ENCODE measurements at places on chromosomes 2 and 18.
A peak's percentile ranks its signal among the peaks of the same experiment; 100 is the strongest.

- peak; percentile 31 for DNase-seq
Measured at GRCh38 chr18:27004056-27004829, 138.7 kb upstream of the AQP4 start.

- DNase-seq = no peak
Measured at GRCh38 chr18:10249270-10249669, 205.2 kb upstream of the APCDD1 start.

DNA sequence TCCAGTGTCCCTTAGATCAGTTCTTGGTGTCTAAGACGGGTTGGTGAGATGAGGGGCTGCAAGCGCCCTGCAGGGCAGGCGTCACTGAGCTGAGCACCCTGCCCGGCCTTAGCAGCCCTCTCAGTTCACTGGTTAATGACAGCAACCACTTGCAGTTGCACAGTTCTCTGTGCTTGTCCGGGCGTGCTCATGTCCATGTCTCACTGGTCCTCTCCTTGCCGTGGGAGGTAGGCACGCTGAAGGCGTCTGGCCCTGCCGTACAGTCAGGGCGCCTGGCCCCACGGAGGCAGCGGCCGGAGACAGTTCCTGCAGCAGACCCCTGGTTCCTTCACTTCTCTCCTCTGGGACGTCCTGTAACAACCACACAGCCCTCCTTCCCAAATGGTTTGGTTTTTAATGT, 75.3 kb downstream of the ARHGEF4 start:
- DNase-seq = no peak

DNA sequence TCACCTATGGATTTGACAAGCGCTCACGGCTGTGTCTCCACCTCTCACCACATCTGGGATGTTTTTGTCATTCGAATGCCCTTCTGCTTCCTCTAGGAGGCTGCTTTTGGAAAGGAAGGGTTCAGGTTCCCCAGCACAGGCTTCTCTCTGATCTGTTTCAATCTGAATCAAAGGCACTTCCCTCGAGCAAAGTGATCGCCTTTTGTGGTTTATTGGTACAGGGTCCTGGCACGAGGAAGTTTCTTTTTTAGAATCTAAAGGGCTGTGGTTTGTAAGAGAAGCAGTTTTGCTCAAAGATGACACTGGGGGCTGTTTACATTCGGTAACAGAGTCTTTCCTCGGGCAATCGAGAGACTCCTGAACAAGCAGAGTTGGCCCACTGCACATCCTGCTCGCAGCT, 145.0 kb downstream of the DAW1 start:
- no peak for DNase-seq

DNA sequence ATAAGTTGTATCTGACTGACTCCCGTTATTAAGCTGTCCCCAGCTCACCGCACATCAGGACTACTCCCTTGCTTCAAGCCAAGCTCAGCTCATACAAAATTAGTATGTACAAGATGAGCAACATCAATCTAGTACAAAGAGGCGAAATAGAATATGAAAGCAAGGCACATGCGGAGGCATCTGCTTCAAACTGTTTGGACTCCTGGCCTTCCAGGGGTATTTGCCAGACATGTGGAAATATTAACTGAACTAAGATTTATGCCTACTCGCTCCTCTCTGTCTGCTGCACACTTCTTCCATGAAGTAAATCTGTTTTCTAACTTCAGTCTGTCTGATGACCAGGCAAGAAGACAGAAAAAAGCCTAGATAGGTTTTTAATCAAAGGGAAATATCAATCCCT, 499.8 kb downstream of the PID1 start:
- no peak for DNase-seq

- DNase-seq = no peak
Measured at GRCh38 chr2:72095364-72095763, 52.3 kb downstream of the CYP26B1 start.

DNA sequence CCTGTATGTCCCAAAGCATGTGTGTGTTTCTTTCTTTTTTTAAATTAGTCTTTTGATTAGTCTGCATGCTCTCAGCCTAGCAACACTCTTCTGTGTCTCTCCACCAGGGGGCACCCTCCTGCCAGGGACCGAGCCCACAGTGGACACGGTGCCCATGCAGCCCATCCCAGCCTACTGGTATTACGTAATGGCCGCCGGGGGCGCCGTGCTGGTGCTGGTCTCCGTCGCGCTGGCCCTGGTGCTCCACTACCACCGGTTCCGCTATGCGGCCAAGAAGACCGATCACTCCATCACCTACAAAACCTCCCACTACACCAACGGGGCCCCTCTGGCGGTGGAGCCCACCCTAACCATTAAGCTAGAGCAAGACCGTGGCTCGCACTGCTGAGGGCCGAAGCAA, 93.8 kb downstream of the NRP2 start:
- no peak for DNase-seq

DNA sequence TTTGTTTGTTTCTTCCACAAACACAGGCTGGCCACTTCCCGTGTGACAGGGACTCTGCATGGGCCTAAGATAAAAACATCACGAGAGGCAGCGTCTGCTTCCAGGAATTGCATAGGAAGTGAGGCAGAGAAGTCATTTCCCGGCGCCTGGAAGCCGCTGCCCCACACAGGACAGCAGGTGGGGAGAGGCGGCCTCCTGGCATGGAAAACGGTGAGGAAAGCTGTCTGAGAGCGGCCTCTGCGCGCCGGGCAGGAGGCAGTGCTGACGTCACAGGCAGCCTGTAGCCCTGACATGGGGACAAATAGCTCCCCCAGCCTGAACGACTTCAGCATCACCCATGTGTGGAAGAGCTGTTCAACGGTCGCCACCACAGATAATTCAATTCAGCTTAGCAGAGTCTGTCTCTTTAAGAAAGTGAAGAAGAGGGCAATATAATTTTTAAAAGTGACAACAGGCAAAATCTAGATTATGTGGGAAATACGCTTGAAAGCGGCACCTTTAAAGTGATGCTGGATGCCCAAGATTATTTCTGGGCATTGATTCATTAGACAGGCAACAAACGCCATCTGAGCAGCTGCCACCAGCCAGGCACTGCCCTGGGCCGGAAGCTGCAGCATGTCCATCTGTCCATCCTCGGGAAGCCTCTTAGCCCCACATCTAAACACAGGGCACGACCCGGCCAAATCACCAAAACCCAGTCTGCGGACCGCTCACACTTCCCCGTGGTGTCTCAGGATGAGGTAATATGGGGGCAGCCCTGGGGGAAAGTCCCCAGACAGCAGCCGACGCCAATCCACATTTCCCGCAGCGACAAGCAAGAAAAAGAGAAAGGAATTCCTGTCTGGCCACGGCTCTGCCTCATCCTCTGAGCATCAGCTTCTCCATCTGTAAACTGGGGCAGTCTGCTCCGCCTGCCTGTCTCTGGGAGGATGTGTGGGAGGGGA, 138.9 kb downstream of the PXDN start:
- DNase-seq = no peak

- DNase-seq = peak; percentile 38
Measured at GRCh38 chr2:10342245-10342951, 39.7 kb downstream of the HPCAL1 start.

DNA sequence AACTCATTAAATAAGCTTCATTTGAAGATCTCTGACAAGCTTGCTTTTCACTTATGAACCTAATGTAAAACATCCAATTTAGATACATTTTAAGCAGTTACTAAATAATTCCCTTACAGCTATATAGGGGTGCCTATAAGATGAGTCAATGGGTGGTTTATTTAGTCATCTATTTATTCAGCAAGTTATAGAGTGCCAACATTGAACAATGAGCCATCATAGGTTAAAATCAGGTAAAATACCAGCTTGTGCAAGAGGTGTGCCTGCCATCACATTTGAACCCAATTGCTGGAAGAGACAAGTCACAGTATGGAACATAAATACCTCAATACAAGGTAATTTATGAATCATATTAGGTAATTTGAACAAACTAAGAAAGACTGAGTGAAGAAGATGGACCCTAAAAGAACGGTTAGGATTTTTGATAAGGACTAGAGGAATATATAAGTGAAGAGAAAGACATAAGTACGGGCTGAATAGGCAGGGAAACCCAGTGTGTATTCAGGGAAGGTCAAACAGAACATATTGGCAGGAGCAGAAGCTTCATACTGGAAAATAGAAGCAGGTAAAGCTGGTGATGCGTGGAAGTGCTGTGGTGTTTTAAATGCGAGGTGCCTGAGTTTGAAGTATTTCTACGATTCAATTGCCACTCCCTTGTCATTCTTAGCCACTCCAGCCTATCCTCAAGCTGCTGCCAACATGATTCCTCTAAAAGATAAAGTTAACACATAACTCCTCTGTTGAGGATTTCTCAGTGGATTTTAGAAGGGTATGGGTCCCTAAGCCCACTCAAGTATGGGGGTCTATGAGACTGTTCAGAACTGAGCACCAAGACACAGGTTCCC, 18.9 kb upstream of the STAT4 start:
- DNase-seq = no peak

- DNase-seq = no peak
Measured at GRCh38 chr18:70337139-70337972, 48.5 kb downstream of the SOCS6 start.

DNA sequence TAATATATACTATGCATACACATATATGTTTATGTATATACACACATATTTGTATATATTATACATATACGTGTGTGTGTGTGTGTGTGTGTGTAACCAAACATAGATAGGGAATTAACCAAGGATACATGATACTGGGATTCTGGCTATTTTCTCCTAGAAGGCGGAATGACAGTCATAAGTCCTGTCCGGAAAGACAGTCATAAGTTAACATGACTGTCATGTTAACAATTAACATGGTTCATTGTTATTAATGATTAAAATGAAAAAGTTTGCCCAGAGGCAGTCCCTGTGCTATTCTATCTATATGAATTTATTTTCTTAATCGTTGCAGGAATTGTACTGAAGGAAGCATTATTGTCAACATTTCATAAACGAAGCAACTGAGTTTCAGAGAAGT, 450.7 kb upstream of the NXPH2 start:
- no peak for DNase-seq

DNA sequence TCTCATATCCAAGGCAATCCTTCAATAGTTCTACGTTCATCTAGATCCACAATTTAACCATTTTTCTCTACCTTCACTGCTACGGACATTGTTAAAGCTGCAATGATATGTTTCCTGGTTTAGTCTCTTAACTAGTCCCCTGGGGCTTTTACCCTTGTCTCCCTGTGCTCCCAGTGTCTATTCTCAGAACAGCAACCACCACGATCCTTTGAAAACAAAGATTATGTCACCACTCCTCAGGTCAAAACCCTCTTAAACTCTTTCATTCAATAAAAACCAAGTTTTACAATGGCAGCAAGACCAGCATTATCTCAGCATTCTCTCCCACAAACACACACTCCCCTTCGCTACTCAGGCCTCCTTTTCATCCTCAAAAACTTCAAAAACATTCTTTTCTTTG, 298.2 kb upstream of the CHST9 start:
- DNase-seq = no peak

DNA sequence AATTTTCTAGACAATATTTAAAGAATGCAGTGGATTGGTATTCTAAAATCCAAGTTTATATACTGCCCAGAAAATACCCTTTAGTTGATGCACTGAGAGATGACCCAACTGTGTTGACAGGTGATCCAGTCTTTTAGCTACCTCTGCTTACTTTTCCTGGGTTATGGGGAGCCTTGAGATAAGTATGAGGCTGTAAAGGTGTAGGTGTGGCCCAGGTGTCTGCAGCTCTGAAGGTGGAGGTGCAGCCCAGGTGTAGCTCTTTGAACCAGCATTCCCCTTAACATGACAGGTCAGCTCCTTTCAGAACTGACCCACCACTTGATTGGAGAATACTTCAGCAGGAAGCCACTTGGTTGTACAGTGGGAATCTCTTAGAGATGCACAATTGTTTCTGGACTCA, 62.3 kb upstream of the ACSL3 start:
- DNase-seq = no peak
